Left kidney (tissue), 8 donors: ENCODE measurements at places on chromosomes 3 and 15. TPM values are rescaled to one million over a fixed set of nuclear protein-coding genes. Genes with fewer than 3 reads are reported as not detected.

STX19 gene
- 0.32 TPM for polyA plus RNA-seq

IL17RB gene
- 16.7 TPM for polyA plus RNA-seq

VGLL3 gene
- polyA plus RNA-seq: 5.0 TPM

FEZF2 gene
- polyA plus RNA-seq: not detected

LMCD1 gene
- 26.4 TPM for polyA plus RNA-seq

CEMIP gene
- 6.7 TPM for polyA plus RNA-seq

ACAN gene
- polyA plus RNA-seq: 2.1 TPM

- no peak for DNase-seq
These were observed 140.3 kb upstream of the UBE3A start for GRCh38 chr15:25579127-25579526.

GRCh38 chr3:85584779-85585356, 626.1 kb downstream of the CADM2 start:
- no peak for DNase-seq

GRCh38 chr3:190443257-190443656, 6.4 kb downstream of the TMEM207 start:
- no peak for DNase-seq

DNA sequence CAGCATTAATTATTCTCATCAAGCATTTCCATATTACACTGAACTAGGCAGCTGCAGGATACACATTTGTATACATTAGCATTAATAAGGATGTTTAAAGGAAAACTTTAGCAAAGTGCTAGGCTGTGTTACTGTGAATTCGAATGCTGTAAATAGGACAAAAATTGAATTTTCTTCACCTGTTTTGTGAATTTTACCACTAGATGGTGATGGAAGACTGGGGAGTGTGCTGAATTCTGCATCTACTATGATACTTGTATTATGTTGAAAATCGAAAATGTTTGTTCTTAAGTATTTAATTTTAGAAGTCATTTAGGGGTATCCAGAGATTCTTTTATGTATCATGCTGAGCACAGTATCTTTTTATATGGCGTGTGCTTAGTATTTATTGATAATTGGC, 12.3 kb upstream of the P2RY14 start:
- DNase-seq: no peak

- DNase-seq: no peak
These were observed 191.6 kb upstream of the WNT5A start for GRCh38 chr3:55678546-55679216.

DNA sequence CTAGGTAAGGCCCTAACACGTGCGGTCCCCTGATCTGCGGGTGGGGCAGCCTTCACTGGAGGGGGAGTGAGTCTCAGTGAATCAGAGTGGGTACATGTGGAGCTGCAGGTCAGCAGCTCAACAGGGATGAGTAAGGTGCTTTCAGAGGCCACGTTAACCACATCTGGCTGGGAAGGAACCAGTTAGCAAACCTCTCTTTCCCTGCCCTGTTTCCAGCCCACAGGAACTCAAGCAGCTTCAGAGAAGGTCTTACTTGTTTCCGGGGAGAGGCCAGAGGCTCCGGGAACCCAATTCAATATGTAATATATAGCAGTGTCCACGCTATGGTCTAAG, 175.3 kb downstream of the XXYLT1 start:
- no peak for DNase-seq

DNA sequence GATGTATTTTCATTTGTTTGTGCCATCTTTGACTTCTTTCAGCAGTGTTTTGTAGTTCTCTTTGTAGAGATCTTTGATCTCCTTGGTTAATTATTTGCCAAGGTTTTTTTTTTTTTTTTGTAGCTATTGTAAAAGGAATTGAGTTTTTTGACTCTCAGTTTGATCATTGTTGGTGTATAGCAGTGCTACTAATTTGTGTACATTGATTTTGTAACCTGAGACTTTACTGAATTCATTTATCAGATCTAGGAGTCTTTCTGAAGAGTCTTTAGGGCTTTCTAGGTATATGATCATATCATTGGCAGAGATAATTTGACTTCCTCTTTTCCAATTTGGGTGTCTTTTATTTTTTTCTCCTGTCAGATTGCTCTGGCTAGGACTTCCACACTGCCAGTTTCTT, 42.2 kb upstream of the POMGNT2 start:
- no peak for DNase-seq

DNA sequence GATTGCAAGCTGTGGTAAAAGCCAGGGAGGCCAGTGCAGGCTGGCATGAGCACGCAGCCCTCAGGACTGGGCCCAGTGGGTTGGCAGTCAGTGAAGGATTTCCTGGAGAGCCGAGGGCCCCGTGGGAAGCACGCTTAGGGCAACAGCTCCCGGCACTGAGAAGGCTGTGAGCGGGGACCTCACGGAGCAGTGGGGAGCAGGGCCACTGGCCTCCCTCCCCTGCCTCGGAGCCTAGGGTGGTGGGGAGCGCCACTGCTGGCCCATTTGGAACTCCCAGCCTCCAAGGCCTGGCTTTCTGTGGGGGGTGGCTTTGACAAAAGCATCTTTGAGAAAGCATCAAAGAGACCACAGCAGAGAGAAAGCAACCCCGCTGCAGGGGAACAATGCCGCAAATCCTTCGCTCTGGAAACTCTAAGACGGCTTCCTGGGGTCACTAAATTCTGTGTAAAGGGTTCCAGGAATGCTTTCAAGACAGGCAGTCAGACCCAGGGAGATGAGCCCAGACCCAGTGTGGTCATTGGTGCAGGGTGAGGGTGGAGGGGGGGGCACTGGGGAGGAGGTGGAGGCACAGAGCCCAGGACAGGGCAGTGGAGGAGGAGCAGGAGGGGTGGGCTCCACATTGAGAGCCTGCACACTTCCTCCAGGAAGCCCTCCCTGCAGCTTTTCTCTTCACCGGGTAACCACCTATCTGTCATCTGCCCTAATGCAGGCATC, 9.5 kb upstream of the APBA2 start:
- DNase-seq: no peak
